ENCODE measurements at places on chromosomes 4 and X.

DNA sequence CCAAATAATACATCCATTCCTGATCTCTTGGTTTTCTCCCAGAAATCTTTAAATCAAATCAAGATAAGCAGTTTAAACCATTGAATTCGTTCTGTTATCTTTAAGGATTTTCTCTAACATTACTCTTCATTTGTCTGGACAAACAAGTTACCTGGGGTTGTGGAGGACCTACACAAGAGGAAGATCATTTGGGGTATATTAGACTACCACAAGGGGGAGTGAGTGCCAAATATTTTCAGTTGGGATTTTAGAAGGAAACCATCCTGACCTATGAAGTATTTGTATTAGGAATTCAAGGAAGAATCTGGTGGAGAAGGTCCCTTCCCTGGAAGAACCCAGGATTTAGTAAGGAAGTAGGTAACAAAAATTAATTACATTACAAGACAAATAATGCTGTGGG is 12.0 kb upstream of the DCHS2 start:
- no peak for DNase-seq

DNA sequence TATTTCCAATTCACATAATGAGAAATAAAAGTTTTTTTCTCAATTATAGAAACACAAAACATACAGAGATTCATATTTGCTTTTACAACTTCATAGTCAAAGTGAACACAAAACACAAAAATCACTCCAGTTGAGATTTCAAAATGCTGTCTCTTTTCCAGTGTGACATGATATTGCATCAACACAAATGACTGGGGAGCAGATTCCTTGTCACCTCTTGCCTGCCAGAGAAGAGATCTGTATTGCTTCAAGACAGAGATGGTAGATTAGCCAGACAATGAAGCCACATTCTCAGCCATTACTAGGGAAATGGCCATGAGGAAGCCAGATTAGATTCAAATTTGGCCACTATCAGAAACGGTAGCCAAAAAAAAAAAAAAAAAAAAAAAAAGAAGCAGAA is 2313.1 kb upstream of the AGA start:
- DNase-seq: no peak

- DNase-seq: no peak
Measured at GRCh38 chrX:84335121-84335520, 147.1 kb upstream of the RPS6KA6 start.

DNA sequence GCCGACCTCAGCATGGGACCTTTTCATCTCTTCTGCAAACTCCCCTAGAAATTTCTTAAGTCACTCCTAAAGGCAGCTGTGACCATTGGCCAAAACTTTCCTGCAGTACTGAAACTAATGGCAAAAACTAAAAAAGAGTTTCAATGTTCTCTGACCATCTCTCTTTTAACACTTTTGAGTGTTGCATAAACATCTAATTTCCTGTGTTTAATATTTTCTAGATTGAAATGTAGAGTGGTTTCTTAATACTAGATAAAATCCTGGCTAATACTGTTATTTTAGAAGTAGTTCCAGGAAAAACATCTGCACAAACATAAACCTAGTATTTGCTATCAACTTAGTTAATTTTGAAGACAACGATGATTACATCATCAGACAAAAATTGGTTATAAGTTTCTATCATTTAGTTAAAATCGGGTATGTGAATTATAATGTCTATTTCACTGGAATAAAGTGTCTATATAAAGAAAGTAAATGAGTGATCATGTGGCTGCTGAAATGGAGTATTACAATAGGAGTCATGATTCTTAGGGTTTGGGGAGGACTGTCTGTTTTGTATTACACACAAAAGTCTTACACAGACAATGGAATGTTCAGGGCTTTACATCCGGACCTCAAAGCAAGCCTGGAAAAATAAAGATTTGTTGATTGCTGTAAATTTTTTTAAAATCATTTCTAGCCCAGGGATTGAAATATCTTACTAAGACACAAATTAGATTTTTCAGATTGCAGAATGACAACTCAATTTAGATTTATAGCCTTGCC is 1323.4 kb downstream of the C4orf33 start:
- DNase-seq: no peak

DNA sequence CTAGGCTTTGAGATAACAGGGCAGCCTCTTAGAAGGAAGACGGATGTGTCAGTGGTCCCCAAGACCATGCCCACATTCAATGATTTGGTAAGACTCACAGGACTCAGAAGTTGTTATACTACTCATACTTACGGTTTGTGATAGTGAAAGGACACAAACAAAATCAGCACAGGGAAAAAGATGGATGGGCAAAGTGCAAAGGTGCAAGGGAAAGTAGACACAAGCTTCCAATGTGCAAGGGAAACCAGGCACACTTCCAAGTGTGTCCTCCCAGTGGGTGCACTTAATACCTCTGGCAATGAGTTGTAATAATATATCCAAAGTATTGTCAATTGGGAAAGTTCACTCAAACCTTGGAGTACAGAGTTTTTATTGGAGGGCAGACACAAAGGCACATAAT is 53.8 kb upstream of the VCX start:
- no peak for DNase-seq

DNA sequence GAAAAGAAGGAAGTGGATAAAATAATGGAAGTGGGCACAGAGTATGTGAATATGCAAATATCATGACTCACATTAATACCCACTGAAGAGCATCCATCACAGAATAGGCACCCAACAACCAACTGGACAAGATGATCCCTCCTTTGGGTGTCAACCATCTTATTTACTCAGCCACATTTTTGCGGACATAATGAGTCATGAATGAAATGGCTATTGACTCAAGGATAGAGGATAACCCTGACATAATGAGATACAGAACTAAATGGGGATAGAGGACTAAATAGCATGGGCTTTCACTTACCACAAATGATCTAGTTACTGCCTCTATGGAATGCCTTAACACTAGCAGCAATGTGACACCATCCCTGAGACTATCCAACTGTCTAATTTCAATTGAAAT is 224.7 kb downstream of the ANTXR2 start:
- no peak for DNase-seq

- DNase-seq: no peak
Measured at GRCh38 chr4:95417531-95417930, 131.2 kb downstream of the UNC5C start.

- no peak for DNase-seq
Measured at GRCh38 chr4:165662341-165662740, 210.7 kb upstream of the TLL1 start.

GRCh38 chrX:94097868-94098267 is 423.9 kb downstream of the FAM133A start:
- DNase-seq: no peak

DNA sequence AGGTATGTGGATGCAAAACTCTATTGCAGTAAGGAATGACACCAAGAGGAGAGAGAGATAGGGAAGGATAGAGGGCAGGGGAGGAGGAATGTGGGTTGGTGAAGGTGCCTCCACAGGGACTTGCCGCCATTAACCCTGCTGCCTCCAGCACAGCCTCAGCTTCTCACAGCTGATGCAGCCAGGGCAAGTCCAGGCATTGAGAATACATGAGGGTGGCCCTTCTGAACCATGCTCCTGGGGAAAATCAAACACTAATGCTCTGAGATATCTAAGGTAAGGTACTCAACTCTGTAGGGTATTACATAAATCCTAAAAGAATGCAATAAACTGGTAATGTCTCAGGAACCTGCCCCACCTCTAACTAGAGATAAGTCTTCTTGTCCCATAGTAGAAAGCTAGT is 28.7 kb downstream of the UGT2B7 start:
- no peak for DNase-seq

GRCh38 chrX:109793191-109793590 is 60.1 kb upstream of the ACSL4 start:
- DNase-seq: no peak

- no peak for DNase-seq
Measured at GRCh38 chrX:23494741-23495140, 160.1 kb downstream of the PTCHD1 start.

DNA sequence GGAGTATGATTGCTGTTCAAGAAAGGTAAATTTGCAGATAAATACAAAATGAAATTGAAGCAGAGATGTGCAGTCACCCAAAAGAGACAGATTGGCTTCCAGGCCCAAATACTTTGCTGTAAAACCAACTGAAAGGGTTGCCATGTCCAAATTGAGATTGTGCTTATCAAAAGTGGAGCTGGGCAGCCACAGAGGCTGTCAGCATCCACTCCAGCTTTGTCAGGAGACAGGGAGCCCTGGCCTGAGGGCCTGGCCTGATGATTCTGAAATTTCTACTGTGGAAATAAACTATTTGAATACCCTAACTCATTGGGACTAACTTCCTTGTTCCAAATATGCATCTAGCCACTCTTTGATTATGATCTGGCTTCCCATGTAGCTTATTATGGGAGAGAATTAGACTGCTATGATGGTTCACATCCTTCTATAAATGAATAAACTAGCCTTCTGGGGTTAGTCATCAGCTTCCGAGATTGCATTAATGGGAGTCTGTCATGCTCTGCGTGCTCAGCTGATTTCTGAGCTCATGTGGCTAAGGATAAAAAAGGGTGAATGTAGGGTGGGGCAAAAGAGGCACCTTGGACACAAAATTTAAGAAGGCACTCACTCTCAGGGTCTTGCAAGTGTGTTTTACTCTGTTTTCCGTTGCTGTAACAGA is 48.2 kb downstream of the SLC34A2 start:
- no peak for DNase-seq

GRCh38 chrX:48196745-48197201 is at the start of gene SSX5:
SSX5 (minus strand) TSS chrX:48196795; CDS start chrX:48195358, 1,437 bp downstream.
- DNase-seq: no peak

- DNase-seq: no peak
Measured at GRCh38 chrX:13013363-13014110, 30.9 kb downstream of the FAM9C start.

GRCh38 chrX:131288738-131289511 is at the start of gene IGSF1:
IGSF1 (minus strand) TSS chrX:131289306; CDS start chrX:131286674, 2,632 bp downstream.
- DNase-seq: no peak

DNA sequence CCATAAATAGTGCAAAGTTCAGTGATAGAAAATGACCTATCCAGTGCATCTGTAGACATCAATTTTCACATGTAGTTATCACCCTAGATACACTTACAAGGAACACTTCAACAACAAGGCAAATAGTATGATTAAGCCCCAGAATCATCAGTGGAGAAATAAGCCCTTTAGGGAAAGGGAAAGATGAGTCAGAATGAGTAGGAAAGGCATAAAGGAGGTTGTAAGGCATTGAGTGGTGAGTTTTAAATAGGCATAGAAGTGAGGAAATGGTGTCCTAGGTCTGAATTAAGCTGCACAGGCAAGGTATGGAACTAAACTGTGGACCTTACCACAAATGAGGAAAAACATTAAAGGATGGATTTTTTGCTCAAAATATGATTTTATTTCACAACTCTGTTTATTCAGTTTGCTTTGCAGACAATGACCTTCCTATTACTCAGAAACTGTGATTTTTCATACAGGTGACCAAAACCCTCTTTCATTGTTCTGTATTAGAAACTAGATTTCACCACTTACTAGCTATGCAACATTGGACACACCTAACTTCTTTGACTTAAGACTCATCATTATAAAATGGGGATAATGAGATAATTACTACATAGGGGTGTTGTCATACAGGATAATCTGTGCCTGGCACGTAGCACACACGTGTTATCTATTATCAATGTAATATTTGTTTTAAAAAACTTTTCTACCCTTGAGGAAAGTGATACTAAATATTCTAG is 57.0 kb upstream of the MAP9 start:
- DNase-seq: no peak

GRCh38 chr4:72909461-72909860 is 160.1 kb downstream of the COX18 start:
- no peak for DNase-seq

DNA sequence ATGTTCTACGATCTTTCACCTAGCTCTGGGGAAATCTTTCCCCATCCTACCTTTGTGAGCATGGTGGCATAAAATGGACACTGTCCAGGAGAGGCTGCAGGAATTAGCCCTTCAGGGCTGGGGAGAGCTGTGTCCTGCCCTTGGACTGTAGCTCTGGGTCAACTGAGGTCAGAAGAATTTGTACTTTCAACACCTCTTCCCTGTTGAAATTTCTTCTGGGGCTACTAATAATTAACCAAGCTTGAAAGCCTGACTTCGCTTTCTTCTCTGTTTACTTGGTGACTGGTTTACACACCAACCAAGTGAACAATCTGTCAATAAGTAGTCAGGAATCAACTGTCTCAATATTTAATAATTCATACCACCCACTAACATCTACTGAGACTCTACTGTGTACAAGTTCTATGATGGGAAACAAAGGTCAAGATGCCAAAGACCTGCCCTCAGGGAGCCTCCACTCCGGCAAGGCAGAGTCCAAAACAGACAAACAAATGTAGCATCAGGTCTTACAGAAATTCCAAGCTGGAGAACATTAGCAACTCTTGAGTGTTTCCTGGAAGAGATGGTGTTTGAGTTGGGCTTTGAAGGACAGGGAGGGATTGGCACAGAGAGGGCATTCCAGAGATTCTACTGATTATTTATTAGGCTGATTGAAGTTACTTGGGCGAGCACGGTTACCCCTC is 113.1 kb downstream of the ENPP6 start:
- DNase-seq: no peak

DNA sequence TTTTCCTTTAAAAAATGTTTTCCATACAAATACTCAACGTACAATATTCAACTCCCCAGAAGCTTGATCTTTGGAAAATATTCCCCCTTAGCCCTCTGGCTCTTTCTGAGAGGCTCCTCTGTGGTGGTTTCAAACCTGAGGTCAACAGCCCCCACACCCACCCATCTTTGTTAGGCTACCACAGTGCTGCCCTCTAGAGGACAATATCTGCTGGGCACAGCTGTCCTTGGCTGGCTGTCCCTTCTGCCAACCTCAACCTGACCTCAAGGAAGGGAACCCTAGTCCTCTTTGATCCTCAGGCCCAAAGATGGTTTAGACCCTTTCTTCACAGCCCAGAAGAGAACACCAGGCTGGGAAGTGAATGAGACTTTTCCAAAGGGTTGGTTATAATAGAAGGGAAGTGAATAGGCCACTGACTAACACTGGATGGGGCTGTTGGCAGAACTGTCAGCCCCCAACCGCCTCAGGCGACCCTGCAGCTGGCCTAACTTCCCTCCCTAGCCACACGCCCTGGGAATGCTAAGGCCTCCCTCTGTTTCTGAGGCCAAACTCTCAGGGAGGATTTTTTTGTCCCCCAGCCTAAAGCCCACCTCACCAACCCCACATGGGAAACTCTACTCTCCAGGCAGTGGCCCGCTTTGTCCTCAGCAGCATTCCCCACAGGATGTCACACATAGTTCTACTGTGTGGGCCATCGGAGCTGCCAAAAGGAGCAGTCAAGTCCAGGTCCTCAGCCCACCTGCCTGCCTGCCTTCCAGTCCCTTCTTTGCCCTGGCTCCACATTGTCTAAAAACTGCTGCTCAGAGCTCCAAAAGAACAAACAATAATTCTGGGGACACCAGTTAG is 34.3 kb downstream of the NYX start:
- no peak for DNase-seq

DNA sequence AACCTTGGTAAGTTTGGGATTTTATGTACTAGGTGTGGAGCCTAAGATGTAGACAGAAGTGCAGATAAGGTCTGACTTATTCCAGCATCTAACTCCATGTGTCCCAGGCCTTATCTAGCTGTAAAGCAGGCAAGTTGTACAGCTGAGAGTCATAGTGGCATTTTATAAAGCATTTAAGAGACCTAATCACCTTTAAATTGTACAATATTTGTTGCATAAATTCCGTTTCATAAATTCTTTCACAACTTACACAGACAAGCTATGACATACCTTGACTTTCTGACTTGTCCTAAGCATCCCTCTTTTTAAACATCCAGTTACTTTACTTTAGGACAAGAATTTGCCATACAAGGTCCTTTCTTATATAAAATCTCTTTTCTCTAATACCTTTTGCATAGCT is 11.0 kb downstream of the SYAP1 start:
- DNase-seq: no peak

- DNase-seq: no peak
Measured at GRCh38 chr4:156892805-156893204, 78.8 kb downstream of the PDGFC start.

All from stimulated activated CD4-positive, alpha-beta T cell treated with anti-CD3 and anti-CD28 coated beads, Interleukin-2, amount 100 ng/mL, for 4 hours (primary cell).